ENCODE measurements at places on chromosomes 1 and 21.

DNA sequence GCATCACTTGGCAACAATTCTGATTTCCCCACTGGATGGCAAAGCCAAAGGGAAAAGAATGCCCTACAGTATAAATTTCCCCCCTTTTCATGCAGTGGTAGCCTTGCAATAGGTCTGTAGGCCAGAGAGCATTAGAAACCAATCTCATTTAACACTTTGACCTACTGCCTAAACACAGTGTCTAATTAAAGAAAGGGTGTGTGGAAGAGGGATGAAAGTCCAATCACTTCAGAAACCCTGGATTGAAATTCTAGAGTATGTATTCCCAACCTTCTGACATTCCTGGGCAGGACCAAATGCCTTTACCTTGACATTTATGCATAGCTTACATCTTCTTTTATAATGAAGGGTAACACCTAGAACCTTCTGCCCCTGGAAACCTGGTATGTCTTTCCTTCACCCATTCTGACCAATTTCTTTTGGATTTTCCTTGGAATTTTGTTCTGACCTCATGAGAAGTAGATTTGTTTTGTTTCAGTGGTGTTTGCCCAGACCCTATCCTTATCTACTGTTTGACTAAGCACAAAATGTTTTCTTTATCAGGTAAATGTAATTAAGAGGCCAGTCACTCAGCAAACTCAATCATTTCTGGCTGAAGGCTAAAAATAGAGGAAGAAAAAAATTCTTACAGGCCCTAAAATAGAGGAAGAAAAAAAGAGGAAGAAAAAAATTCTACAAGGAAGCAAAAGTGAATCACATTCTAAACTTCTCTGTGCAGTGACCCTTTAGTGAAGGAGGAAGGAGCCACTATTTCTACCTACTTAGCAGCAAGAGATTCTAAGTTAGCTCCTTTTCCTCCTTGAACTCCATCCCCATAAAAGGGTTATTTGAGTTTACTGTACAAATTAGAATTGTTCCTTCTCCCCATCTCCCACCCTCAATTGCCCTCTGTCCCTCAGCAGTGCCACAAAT is 129.5 kb upstream of the DSCAM start:
- no peak for DNase-seq

DNA sequence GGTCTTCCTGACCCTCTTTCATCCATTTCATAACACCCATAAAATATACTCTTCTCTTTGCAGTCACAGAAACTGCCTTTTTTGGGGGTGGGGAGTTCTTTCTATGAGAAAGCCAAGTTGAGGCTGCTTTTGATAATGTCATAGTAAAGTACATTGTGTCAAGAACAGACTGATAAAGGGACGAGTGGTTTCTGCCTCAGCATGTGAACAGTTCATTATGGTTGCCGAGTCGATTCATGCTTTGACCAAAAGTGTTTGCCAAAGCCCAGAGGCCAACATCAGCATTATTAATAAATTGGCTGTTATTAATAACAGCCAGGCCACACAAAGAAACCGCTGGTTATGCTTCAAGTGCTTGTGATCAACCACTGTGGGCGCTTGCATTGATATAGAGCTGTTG is 162.0 kb downstream of the HUNK start:
- DNase-seq, result no peak

DNA sequence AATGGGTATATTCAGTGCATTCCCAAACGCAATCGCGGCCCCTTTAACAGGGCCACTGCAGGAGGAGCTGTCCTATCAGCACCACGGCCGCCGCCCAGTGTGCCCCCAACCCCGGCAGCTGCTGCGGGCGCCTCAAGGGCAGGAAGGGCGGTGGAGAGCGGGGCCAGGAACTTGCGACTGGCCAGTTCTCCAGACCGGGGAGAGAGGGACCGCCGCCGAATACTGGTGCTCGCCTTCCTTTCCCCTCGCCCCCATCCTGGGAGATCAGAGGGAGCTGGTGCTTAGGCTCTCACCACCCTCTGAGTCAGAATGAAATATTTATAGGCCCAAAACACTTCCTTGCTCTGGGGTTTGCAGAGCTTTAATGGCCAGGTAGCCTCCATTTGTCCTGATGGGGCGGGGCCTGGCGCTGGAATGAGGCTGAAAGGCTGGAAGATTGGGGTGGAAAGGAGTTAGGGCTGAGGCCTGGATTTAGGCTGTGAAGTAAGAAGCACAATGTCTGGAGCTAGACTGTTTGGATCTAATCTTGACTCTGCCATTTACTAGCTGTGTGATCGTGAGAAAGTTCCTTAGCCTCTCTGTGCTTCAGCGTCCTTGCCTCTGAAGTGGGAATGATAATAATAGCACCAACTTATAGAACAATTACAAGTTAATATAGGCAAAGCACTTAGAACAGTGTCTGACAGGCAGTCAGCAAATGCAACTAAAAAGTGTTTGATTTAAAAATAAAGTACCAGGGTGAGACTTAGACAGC is 75.5 kb downstream of the NAV1 start:
- DNase-seq, result no peak

DNA sequence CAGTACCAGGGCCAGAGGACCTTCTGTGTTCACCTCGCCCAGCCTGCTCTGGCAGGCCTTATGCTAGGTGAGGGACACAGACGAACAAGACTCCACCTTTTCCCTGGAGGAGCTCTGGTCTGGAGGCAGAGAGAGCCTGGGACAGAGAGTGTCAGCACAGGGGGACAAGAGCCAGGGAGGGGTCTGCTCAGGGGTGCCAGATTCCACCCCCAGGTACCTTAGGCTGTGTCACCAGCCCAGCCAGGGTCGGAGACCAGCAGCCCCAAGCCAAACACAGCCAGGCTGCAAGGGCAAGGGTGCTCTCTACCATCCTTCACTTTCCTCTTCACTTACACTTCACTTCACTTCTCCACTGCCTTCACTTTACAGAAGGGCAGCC is 4.3 kb upstream of the LRP8 start:
- no peak for DNase-seq

GRCh38 chr21:37667380-37667779 is 248.9 kb downstream of the KCNJ6 start:
- DNase-seq, result no peak

DNA sequence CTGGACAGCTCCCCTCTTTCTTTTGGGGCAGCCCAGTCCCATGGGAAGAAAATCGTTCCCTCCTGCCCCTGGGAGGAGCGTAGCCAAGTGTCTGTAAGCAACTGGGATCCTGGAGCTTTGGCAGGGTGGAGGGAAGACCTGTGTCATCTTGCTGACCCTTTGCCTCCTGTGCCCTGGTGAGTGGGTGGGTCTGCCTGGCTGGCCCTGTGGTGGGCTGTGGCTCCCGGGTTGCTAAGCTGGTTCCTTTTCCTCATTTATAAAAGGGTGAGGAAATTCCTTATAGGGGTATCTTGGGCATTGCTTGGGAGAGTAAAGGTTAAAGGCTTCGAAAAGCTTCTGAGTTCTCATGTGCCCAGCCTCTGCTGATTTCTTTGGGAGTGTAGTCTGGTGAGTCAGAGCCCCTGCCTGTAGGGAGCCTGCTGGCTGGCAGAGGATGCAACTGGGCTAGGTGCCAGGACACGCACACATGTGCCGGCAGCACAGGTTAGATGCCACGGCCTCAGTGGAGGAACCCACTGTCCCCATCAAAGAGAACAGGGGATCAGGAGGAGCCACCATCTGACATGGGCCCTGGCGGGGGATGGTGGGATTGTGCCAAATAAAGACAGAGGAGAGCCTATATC is 85.2 kb downstream of the ARHGEF10L start:
- DNase-seq, result peak; percentile 53
